ENCODE measurements at places on chromosomes 11 and 22. TPM values are rescaled to one million over a fixed set of nuclear protein-coding genes. Genes with fewer than 3 reads are reported as not detected.

Gene TPBGL
- 8.1 TPM for total RNA-seq

Gene UQCC3
- 8.0 TPM for total RNA-seq

GRCh38 chr11:57568330-57568766, 876 bp upstream of the UBE2L6 start:
- DNase-seq, result no peak

DNA sequence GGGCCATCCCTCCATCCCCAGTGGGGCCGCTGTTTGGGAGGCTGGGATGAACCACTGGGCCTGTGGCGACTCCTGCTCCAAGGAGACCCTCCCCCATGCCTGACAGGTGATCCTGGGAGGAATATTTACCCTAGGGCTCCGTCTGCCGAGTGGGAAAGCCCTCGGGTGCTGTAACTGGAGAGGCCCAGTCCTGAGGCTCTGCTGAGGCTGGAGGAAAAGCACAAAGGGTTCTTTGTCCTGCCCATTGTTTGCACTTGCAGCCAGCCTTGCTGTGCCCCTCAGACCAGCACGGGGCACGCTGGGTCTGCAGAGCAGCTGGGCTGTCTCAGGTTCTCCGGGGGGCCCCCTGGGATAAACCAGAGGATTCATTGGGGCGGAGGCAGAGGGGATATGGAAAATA, 321.1 kb downstream of the MN1 start:
- no peak for DNase-seq

GRCh38 chr11:62004473-62004872, 37.0 kb upstream of the FTH1 start:
- peak; percentile 44 for DNase-seq

DNA sequence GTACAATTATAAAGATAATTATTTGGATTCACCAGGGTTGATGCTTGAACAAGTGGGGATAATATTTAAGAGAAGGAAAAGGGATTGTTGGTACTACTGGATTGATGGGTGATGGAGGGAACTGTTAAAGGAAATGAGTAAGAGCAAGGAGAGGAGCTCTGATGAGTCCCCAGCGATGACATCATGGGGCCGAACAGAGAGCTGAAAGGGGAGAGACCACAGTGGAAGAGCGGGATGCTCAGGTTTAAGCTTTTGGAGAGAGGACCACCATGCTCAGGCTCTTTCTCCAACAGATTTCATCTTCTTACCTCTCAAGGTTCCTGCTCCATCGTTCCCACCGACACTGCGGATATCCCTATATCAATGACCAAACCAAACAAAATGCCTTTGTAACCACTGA, 568.7 kb downstream of the ETS1 start:
- DNase-seq, result no peak

DNA sequence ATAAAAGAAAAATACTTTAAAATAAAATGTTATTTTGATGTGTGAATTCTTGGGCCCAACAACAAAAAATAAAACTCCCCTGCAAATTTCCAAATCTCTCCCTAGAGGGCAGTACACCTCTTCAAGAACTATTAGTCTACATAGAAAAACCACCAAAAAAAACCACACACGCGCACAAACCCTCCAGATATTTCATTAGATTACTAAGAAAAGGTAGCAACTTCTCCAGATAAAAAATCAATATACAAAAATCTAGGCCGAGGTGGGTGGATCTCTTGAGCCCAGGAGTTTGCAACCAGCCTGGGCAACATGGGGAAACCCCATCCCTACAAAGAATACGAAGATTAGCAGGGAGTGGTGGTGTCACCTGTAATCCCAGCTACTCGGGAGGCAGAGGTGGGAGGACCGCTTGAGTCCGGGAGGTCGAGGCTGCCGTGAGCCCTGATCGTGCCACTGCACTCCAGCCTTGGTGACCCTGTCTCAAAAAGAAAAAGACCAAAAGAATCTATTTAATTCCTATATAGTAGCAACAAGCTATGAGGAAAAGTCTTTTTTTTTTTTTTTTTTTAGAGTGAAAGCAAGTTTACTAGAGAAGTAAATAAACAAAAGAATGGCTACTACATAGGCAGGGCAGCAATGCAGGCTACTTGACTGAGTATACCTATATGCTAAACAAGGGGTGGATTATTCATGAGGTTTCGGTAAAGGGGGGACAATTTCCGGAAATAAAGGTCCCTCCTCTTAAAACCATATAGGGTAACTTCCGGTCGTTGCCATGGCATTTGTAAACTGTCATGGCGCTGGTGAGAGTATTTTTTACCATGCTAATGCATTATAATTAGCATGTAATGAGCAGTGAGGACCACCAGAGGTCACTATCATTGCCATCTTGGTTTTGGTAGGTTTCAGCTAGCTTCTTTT, 13.1 kb downstream of the B3GNT6 start:
- peak; percentile 93 for DNase-seq

DNA sequence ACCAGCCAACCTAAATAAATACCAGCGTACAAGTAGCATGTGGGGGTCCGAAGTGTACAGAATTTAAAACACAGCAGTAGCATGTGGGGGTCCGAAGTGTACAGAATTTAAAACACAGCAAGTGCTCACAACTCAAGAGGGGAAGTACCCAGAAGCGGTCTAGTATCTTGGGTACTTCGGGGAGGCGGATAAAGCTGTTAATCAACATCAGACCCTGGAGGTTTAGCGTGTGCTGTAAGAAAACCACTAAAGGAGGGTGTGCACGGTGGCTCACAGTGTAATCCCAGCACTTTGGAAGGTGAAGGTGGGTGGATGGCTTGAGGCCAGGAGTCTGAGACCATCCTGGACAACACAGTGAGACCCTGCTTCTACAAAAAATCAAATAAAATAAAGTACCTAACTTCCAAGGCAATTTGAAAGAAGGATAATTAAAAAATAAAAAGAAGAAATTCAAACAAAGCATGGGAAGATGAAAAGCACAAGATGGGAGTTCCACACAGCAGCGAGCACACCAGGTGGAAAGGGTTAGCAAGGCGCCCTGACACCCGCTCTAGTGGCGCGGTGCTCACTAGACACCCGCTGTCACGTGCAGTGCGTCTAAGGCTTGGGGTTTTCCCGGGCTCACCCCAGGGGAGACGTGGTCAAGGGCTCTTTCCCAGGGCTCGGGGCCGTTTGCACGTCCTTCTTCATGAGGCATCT, 35.0 kb upstream of the MOB2 start:
- no peak for DNase-seq

DNA sequence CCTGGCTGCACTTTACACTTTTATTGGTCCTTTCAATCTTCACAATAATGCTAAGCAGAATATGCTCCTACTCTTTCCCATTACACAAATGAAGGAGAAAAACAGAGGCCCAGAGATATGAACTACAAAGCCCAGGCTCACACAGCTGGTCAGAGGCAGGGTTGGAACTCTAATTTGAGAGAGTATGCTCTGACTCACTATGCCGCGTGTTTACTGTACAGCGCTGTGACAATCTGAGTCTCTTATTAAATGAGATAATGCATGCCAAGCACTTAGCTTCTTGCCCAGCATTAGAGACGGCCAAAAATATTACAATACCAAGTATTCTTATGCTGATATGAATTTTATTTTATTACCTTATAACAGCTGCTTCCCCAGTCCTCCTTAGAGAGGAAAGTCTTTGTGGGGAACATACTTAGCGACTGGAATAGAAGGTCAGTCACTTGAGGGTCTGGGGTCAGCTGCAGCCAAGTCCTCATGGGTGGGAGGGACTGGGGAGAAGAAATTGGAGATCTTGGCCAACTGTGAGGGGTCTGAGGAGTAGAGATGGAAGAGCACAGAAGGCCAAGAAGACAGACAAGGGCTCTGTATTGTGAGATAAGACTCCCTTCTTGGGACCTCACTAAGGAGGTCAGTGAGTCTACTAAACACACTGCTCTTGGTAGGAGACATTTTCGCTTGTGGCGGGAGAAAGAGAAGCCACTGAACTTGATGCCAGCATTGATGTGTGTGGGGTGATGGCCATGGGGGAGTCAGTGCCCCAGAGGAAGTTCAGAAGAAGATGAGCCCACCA, 150.8 kb upstream of the TIMP3 start:
- no peak for DNase-seq

DNA sequence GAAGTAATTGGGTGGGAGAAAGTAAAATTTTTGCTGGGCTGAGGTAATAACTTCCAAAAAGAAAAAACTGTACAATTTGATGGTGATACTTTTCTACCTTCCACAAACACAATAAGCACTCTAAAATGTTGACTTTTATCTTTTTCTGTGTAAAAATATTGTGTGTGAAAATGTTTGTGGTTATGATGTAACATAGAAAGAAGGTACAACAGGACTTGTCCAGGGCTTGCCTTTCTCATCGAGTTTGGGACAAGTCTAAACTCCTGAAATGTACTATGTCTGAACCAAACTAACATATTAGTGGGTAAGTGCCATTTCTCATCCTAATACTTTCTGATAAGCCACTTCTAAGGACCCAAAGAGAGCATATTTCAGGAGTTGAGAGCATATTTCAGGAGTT, 174.2 kb upstream of the PDGFD start:
- DNase-seq, result no peak

GRCh38 chr11:18790883-18791206, 753 bp downstream of the PTPN5 start:
- no peak for DNase-seq

DNA sequence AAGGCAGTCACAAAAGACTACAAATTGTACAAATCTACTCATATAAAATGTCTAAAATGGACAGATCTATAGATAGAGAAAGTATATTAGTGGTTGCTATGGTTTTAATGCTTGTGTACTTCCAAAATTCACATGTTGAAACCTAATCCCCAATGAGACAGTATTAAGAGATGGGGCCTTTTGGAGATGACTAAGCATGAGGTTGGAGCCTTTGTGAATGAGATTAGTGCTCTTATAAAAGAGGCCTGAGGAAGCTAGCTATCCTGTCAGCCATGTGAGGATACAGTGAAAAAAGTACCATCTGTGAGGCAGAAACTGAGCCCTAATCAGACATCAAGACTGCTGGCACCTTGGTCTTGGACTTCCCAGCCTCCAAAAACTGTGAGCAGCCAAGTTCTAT, 82.6 kb downstream of the CYP2R1 start:
- no peak for DNase-seq

DNA sequence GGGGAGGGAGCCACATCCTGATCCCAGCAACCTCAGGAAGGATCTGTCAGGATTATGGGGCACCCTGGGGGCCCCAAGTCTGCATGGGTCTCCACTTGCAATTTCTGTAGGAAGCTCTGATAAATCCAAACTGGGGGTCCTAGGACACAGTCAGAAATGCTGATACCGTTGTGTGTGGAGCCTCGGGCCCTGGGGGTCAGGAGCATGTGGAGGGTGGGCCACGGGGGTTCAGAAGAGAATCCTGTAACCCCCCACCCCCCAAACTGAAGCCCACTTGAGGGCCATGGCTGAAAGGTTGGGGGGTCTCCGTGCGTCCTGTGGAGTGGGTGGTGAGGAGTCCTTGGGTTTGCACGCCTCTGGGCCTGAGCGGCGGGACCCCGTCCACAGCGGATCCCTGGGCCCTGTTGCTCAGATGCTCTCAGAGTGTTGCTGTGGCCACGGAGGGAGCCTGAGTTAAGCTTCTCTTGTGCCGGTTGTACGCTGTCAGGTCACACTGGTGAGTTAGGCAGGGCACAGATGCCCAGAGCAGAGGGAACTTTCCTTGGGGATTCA, 72.2 kb downstream of the LRP5 start:
- DNase-seq, result no peak

All from testis (tissue), 5 donors.